ENCODE measurements at places on chromosomes 11 and 22.

DNA sequence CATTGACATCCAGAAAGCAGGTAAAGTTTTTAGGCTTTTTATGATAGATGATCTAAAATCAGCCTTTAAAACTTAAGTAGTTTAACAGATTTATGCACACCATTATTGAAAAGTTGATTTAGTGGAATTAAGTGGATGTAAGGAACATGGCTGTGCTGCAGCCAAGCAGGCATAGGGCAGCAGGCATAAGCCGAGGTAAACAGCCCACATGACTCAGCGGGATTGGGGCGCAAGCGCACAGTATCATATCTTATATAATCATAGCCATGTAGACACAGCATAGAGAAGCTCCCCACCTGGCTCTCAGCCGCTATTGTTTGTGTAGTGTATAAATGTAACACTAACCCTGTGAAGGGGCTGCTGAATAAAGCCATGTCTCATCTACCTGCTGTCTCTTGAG, 157.5 kb downstream of the WNT11 start:
- DNase-seq, result no peak

DNA sequence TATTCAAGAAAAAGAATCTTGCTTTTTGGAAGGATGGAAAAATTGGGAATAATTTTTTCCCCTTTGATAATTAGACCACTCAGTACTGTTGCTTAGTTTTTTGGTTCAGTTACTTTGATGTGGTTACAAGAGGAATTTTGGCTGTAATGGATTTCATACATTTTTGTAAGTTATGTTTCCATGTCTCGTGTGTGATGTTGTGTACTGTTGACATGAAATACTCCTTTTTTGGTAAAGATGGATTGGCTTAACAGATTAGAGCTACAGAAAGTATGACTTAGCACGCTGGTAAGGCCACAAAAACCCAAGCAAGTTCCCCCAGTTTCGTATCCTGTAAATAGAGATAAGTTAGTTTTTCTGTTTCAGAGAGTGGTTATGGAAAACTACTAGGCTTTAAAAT, 11.9 kb downstream of the TBCEL start:
- no peak for DNase-seq

DNA sequence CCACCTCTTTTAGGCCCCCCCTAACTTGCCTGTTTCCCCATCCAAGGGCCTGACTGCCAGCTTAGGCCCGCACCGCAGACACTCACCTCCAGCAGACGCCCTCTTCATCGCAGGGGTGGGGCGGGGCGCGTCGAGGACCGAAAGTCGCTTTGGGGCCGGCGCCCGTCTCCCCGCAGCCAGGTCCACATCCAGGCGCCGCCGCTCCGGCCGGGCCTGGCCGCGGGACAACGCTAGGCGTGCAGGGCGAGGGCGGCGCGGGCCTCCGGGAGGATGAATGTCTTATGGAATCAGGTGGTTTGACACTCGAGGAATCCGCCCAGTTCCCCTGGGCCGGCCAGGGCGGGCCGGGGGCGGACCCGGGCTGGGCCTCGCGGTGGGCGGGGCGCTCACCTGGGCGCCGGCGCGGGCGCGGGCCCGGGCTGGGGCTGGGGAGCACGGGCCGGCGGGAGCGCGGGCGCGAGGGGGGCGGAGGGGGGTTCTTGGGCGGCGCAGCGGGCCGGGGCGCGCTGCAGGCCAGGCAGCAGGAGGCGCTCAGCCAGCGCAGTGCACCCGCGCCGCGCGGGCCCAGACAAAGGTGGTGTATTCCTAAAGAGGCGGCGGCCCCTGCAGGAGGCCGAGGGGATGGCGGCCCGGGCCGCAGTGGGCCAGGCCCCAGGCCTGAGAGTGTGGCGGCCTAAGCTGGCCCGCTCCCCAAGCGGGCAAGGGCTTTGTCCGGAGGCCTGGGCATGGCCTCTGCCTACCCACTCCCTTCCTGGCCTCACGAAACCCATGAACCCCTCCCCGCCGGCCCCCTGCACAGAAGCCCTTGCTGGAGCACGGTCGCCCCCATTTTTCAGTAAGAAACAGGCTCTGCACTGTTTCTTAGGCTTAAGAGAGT, 177.6 kb downstream of the IGLL1 start:
- peak; percentile 19 for DNase-seq

- DNase-seq, result no peak
Measured at GRCh38 chr11:14266622-14267021, 92.4 kb downstream of the RRAS2 start.

GRCh38 chr11:129453293-129453721, 77.7 kb downstream of the BARX2 start:
- DNase-seq, result no peak

DNA sequence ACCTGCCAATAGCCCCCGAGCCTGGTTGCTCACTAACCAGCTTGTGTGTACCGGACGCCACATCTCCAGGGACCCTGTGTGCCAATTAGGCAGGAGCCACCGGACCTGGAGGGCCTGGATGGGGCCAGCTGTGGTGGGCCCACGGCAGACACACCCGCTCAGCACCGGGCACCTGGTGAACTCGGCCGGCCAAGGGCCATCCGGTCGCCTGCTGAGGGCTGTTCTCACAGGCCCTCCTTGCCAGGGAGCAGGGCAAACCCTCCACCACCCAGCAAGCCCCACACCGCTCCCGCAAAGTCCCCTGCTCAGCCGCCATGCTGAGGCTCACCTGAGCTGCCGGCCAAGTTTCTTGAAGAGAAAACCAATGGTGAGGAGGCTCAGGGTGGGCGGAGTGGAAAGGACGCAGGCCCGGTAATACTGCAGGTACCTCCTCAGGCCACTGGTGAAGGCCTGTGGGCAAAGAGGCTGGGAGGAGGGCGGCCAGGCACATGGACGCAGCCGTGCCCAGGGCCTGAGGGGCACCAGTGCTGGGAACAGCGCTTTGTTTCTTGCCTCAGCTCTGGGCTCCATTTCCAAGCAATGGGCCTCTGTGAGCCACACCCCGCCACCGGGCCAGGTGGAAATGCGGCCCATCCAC, 17.1 kb downstream of the TUBGCP6 start:
- DNase-seq, result no peak

Data from stimulated activated CD4-positive, alpha-beta T cell treated with anti-CD3 and anti-CD28 coated beads, Interleukin-1b, Interleukin-23, amount 100 ng/mL, for 1 hour (primary cell).